ENCODE measurements at places on chromosomes 6 and 20. TPM values are rescaled to one million over a fixed set of nuclear protein-coding genes. Genes with fewer than 3 reads are reported as not detected.

Gene COL21A1
- 0.31 TPM for polyA plus RNA-seq

Gene COL11A2
- polyA plus RNA-seq, result not detected

Gene TGM3
- 3.4 TPM for polyA plus RNA-seq

Gene SMLR1
- polyA plus RNA-seq, result not detected

Gene DPPA5
- polyA plus RNA-seq, result not detected

Gene PSORS1C2
- 1.6 TPM for polyA plus RNA-seq

Gene BANF2
- polyA plus RNA-seq, result not detected

Gene RNF39
- polyA plus RNA-seq, result 3.2 TPM

Gene CST2
- polyA plus RNA-seq, result not detected
